ENCODE measurements at places on chromosomes 16 and 17.
A peak's percentile ranks its signal among the peaks of the same experiment; 100 is the strongest.

DNA sequence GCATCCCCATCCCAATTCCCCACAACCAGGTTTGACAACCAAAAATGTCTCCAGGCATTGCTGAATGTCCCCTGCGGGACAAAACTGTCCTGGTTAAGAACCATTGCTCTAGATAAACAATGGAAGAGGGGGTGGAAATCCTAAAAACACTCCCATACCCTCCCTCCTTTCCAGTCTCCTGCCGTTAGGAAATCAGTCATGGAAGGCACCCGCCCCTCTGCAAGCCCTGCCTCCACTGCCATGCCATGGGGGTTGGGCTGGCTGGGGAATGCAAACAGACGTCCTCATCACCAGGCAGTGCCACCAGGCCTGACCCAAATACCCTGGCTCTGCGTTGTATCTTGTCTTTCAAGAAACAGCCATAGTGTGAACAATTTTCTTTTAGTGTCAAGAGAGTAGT is 57.5 kb downstream of the CYTH1 start:
- no peak for DNase-seq

GRCh38 chr16:11688520-11688886 is 20.2 kb downstream of the SNN start:
- DNase-seq = no peak

- peak; percentile 29 for DNase-seq
Measured at GRCh38 chr16:30382111-30382881, at the start of gene SEPTIN1. TSS of gene SEPTIN1 (minus strand) at chr16:30382561. CDS start at chr16:30382542, 19 bp downstream.

GRCh38 chr17:78114831-78115723 is 13.5 kb downstream of the TMC6 start:
- DNase-seq = no peak

DNA sequence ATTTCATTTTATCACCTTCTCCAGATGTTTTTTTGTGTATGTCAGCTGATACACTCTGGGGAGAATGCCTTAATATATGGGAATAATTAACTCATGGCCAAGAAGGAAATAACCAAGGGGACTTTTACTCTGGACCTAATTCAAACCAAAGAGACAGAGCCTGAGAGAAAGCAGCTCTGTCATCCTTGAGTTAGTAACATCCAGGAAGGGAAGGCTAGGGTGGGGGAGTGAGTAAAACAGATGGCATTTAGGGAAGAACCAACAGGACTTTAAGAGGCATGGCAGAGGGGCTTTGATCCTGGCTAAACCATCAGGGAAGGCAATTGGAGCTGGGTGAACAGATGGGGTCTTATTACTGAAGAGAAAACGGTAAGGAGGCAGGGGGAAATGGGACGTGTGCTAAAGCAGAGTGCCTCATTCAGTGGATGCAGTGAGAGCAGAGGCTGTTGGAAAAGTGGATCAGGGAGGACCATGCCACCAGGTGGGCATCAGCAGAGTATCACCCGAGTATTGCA is 2.5 kb upstream of the SMPD3 start:
- DNase-seq = no peak

DNA sequence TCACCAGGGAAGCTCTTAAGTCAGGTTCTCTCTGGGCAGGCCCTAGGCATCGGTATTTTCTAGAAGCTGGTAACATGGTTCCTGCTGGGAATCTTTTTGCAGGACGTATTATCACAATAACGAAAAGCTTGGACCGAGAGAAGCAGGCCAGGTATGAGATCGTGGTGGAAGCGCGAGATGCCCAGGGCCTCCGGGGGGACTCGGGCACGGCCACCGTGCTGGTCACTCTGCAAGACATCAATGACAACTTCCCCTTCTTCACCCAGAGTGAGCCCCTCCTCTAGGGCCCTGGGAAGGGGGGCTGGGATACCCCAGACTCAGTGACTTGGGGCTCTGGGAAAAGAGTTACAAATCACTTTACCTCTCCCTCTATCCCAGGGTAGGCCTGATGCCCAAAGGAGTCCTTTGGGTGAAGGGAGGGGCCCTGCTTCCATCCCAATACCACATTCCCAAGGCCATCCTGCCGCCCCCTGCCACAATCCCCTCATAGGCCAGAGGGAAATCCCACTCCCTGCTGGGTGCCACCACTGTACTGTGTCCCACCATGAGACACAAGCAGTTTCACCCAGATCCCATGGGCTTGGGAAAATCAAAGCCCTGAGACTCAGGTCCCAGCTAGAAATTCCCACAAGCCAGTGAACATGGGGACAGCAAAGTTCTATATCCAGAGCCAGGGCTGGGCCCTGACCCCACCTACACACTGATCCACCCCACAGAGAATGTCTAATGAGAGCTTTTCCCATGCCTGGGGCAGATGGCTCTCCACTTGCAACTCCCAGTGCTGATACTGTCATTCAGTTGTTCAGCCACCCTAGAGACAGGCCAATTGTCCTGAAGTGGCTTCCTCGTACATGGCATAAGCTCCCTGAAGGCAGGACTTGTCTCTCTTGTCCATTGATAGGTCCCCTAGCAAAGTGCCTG is 23.0 kb downstream of the CDH5 start:
- DNase-seq = no peak

- DNase-seq = no peak
Measured at GRCh38 chr17:82720204-82720603, 3.7 kb downstream of the FN3KRP start.

- peak; percentile 83 for DNase-seq
Measured at GRCh38 chr17:51259564-51260236, at the start of gene MBTD1. TSS of gene MBTD1 (minus strand) at chr17:51260049. CDS start at chr17:51225161, 34,888 bp downstream.

- DNase-seq = no peak
Measured at GRCh38 chr16:10988879-10989278, 44.5 kb downstream of the CLEC16A start.

- DNase-seq = no peak
Measured at GRCh38 chr16:5903832-5904231, 806.2 kb upstream of the EEF2KMT start.

DNA sequence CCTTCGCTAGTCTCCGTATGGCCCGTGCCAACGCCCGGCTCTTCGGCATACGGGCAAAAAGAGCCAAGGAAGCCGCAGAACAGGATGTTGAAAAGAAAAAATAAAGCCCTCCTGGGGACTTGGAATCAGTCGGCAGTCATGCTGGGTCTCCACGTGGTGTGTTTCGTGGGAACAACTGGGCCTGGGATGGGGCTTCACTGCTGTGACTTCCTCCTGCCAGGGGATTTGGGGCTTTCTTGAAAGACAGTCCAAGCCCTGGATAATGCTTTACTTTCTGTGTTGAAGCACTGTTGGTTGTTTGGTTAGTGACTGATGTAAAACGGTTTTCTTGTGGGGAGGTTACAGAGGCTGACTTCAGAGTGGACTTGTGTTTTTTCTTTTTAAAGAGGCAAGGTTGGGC is 2.5 kb downstream of the RPL13 start:
- no peak for DNase-seq

GRCh38 chr17:18203308-18203707 is 19.7 kb downstream of the ALKBH5 start:
- no peak for DNase-seq

- no peak for DNase-seq
Measured at GRCh38 chr17:44591206-44591605, 33.9 kb downstream of the FZD2 start.

DNA sequence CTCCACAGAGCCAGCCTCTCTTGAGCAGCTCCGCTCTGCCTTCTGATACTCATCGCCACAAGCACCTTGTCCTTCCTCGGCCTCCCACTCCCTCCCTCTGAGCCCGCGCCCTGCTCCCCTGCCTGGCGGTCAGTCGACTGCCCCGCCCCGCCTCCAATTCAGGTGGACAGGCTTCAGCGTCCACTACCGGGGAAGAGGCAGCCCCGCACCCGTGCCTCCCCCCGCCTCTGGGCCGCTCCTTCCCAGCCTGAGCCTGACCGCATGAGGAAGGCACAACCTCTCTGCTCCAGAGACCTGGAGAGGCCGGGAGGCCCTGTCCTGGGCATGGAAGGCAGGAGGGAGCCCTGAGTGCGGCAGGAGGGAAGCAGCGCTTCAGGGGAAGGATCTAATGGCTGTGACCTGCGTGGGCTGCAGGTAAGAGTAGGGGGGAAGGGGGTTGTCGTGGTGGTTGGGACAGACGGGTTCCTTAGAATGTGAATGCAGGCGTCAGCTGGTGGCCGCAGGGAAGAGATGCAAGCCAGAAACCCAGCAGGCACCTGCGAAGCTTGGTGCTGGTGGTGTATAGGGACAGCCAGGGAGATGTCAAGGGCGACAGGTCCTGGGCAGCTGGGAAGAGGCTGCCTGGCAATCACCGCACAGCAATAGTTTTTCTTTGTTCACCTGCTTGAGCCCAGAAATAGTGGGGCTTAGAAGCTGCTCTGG is 3.0 kb upstream of the SLC6A4 start:
- no peak for DNase-seq

GRCh38 chr17:14499976-14500375 is 199.1 kb downstream of the HS3ST3B1 start:
- no peak for DNase-seq

- DNase-seq = no peak
Measured at GRCh38 chr16:17343028-17343427, 127.7 kb downstream of the XYLT1 start.

- no peak for DNase-seq
Measured at GRCh38 chr17:26782153-26782552, 511.8 kb upstream of the WSB1 start.
